Activated naive CD8-positive, alpha-beta T cell treated with anti-CD3 and anti-CD28 coated beads, Interleukin-2, amount 10 ng/mL, durations not matched to agents 7 days and 5 days (primary cell): ENCODE measurements at places on chromosomes 11 and 22. TPM values are rescaled to one million over a fixed set of nuclear protein-coding genes. Genes with fewer than 3 reads are reported as not detected.

PLET1 gene
- not detected for total RNA-seq

OTOG gene
- total RNA-seq: not detected

OR4D5 gene
- not detected for total RNA-seq

TLCD5 gene
- total RNA-seq: 0.86 TPM

MYOD1 gene
- not detected for total RNA-seq

MEI1 gene
- 52.5 TPM for total RNA-seq

PHRF1 gene
- 58.9 TPM for total RNA-seq

BIRC3 gene
- total RNA-seq: 55.0 TPM

- no peak for DNase-seq
Observed at GRCh38 chr11:126914941-126915340, 85.6 kb downstream of the KIRREL3 start.

DNA sequence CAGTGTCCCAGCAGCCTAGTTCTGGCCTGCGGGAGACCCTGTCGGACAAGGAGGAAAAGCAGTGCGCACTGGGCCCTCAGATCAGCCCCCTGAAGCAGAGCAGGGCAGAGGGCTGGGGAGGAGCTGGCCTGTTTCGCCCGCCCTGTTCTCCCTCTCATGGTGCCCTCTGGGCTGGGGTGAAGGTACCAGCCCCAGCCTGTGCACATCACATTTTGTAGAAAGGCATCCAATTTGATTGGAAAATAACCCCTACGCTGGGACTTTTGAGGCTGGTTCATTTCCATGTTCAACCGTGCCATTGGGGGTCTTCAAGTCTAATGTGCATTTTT, 832 bp upstream of the NAP1L4 start:
- no peak for DNase-seq

DNA sequence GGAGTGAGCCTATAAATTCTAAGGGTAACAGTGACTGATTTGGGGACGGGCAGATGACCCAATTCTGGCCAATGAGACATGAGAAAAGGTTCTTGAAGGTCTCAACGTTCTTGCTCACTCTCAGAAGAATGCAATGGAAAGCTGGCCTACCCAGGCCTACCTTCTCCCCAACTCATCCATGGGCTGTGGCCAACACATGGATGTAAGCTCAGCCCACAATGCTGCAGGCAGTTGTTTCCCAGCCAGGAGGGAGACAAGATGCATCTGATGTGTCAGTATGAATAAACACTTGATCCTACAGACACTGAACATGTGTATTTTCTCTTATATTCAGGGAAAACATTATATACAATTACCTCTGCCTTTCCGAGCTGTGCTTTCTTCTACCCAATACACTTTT, 24.4 kb downstream of the PI4KA start:
- no peak for DNase-seq

DNA sequence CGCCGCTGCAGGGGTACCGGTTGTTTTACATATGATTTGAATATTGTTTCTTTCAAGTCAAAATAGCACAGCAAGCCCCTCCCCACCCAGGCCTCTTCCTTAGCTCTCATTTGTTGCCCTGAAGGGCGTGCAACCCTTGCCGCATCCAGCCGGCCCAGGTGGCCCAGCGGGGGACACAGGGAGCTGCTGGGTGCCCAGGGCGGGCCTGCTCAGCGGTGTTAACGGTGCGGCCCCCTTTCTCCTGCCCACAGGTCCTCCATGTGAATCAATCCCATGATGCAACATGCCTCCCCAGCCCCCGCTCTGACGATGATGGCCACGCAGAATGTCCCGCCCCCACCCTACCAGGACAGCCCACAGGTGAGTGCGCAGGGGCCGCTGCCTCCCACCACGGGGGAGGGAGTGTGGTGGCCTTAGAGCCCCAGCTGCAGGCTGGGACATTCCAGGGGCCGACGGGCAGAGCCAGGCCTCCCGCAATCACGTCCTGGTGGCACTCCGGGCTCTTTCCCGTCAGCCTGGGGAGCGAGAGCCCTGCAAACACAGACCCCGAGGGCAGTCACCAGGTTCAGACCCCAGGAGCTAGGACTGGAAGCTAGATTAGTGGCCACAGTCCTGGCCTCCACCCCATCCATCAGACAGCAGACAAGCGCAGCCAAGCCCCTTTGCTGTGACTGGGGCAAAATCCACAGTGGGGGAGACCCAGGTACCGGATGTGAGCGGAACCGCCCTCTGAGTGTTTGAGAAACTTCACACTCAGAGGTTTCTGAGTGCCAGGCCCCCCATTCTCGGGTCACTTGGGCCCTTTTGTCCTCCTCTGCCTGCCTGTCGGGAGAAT, 144.8 kb downstream of the FEZ1 start:
- no peak for DNase-seq

DNA sequence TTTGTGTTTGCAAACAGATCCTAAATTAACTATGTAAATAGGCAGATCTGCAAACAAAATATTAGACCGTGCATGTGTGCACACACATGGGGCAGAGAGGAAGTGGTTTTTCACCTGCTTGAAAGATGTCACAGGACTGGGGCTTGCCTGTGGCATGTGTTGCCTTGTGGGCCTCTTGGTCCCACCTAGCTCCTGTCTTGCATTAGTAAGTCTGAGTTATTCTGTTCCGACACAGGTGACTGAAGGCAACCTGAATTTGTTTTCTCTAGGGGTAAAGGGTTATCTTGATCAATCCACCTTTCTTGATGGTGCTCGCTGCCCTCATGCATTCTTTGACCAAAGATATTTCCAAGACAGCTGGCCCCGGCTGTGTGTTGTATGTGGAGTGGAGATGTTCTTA, 667.5 kb downstream of the NTM start:
- DNase-seq: no peak

DNA sequence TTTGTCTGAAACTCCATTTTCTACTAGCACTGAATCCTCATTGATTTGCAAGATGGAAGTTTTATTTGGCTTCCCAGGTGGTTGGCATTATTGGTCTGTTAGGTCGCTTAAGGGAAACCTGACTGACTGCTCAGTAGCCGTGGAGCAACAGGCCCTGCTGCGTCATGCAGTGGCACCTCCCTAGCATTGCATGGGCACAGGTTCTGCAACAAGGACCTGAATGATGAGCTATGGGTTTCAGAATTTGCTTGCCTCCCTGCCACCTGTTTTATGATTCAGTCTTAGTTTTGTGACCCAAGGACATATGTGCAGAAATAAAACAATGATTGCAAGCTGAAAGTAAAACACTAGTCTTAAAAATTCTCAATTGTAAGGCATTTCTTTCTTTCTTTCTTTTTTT, 128.5 kb downstream of the SLC1A2 start:
- no peak for DNase-seq

DNA sequence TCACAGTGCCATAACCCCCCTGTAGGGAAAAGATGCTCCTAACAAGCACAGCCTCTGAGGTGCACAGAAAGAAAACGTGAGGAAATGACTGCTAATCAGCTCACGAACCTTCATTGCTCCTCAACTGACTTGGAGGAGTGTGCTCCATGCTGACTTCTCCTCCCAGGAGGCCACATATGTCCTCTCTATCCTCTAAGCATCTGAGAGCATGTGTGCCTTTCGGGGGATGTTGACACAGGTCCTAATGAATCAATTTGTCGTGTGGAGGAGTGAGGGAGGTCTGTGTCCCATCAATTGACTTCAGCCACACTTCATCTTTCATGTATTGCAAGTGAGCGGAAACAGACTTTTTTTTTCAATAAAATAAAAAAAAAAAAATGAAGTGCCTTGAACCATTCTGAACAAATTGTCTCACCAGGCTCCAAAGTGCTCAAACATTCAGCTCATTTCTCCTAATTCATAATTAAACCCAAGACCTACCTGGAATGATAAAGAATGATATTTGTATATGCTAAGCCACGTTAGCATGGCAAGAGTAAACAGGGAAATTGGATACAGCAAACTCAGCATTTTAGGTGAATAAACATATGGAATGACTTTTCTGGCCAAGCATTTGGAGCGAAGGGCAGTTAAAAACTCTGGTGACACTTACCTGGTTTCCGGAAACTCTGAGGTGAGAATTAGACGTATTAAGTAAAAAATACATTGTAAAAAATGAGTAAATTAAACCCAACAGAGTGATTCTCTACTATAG, 317.6 kb upstream of the FAT3 start:
- DNase-seq: no peak

GRCh38 chr11:122715548-122716440, 60.3 kb downstream of the UBASH3B start:
- DNase-seq: no peak

DNA sequence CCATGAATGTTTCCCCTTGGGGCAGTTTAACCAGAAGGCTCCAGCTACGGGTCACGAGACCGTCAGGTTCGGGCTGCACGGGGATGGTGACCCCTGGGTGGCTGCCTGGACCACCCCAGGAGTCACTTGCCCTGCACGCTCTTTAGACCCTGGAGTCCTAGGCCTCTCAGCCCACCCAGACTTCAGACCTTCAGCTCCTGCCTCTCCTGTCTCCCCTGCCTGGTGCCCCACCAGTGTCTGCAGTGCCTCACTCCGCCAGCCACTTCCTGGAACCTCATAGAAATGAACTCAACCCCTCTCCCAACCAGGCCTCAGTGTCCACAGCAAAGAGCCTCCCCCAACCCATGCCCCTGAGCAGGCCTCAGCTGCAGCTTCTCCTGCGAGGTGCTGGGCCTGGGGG, 12.5 kb upstream of the MS4A10 start:
- no peak for DNase-seq

DNA sequence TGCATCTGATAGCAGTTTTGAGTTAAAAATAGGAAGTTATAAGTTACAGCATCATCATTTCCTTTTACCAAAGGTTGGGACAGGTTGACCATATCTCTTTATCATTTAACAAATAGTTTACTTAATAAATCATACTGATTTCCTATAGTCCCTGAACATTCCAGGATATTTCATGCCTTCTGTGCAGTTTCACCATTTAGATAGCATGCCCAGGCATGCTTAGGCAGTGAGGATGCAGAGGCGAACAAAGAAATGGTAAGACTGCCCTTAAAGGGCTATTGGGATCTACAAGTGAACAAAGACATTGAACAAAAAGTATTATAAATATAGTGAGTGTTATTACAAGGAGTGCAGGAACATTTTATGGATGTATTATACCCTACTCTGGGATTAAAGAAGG, 96.4 kb downstream of the PRMT3 start:
- DNase-seq: no peak

DNA sequence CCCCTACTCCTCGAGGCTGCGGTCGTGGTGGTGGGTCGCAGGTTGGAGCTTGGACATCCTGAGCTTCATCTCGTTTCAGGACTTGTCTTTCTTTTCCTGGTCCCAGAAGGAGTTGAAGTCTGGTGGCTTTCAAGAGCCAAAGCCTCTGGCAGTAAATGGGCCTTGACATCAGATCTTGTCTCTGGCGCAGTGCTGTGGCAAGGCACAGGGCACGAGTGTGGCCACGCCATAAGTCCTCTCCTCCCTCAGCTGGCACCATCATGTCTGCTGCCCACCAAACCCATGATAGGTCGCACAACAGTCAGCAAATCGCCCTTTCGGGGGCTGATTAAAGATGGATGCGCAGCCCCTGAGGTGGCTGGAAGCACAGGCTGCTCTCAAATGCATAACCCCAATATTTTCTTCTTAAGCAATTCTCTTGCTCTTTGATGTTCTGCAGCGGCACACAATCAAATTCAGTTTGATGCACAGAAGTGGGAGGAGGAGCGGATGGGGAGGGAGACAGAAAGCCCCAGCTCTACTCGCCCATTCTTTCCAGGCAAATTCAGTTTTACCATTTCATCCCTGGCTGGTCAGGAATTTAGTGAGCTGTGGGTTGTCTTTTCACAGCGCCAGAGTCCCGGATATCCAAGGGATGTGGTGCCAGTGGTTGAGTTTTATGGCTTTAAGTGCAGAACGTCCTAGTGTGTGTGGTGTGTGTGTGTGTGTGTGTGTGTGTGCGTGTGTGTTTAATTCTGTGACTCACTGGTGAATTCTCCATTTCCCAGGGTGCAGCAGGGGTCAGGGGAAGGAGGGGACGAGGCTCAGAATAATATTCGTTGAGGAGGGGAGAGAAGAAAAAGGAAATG, 162.0 kb downstream of the DSCAML1 start:
- DNase-seq: no peak

DNA sequence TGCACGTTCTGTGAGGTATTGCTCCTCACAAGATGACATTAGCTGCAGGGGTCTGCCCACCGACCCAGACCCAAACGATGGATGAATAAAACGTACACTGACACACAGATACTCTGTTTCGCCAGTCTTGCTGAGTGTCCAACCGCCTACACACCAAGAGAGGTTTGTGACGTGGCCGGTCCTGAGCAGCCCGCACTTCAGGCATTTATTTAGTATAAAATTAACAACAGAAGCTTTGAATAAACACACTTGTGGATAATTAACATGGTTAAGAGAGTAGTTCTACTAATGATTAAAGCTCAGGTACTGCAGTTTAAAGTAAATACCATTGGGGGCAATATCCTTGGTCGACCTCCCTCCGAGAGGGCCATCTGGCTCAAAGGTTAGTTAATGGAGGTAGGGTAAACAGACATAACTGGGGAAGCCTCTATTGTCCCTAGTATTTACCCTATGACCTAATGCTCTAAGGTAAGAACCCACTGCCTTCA, 75.7 kb downstream of the CCDC83 start:
- no peak for DNase-seq

- no peak for DNase-seq
Observed at GRCh38 chr11:33362051-33362910, 105.1 kb downstream of the HIPK3 start.

- DNase-seq: no peak
Observed at GRCh38 chr11:59009661-59010060, 70.4 kb downstream of the GLYATL1 start.

DNA sequence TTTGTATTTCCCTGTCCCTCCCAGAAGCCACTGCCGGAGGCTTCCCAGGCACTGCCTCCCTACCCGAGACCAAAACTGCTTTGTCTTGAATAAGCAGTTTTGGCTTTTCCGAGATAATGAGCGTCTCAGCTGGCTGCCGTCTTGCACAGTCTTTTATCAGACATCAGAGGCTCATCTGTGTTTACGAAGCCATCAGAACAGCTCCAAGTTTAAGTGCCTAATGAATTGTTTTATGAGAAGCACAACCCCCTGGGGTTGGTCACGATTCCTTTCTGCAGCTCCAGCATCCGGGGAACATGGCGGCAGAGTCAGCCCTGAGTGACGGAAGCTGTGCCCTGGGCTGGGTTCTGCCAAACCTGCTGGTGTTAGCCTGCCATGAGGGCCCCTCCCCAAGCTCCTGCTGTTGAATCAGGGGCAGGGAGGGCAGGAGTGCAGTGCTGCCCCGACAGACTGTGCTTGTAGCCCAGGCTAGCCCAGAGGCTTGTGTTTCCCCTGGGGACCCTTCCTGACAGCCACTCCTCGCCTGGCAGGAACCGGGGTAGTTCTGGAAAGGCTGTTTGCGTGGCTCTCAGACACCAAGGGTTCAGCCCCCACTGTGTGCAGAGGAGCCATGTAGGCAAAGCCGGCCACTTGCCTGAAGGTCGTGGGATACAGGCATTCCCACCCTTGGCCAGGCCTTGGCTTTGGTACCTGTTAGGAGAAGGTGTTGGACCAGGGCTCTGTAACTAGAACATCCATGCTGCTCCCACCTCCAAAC, 96.1 kb downstream of the MORC2 start:
- peak; percentile 18 for DNase-seq

GRCh38 chr22:41469218-41469851, 418 bp downstream of the ACO2 start:
- no peak for DNase-seq

- DNase-seq: no peak
Observed at GRCh38 chr11:10611979-10612862, 43.8 kb upstream of the LYVE1 start.

- DNase-seq: no peak
Observed at GRCh38 chr11:83200035-83200434, 6.5 kb downstream of the ANKRD42 start.
